ENCODE measurements at places on chromosomes 4 and X. TPM values are rescaled to one million over a fixed set of nuclear protein-coding genes. Genes with fewer than 3 reads are reported as not detected.

GRCh38 chrX:141989134-141989533, 85.4 kb downstream of the MAGEC1 start:
- DNase-seq: peak; percentile 40

- no peak for DNase-seq
Observed at GRCh38 chr4:184447664-184448063, 26.7 kb downstream of the IRF2 start.

DNA sequence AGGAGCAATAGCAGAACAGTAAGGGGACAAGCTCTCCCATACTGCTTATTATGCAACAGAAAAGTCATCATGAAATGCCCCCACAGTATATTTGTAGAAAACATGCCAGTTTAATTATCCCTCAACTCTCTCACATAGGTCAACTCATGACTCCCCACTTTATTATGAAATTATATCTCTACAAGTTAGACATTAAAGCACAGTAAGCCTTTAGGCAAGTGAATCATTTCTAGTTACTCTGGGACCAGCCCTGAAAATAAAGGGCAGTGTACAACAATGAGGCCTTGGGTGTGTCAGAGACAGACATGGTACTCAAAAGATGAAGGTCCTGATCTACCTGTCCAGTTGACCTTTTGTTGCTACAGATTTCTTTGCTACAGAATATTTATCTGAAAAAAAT, 191.9 kb downstream of the FBXW7 start:
- no peak for DNase-seq

DNA sequence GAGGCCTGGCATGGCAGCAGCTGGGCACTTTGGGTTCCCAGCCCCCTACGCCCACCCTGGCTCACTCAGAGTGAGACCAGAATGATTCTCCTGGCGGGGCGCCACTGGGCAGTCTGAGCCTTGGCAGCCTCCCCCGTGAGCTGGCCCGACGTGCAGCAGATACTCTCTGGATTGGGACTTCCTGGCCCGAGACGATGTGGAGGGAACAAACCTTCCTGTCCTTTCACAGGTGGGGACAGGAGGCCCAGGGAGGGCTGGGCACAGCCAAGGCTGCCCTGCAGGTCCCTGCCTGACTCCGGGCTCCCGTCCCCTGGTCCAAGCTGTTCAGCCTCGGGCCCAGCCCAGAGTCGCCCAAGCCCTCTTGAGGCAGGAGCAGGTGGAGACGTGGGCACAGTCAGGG, 17.9 kb upstream of the ADD1 start:
- DNase-seq: no peak

MAGEB17 gene
- not detected for total RNA-seq

HAND2 gene
- 0.39 TPM for total RNA-seq

- DNase-seq: no peak
Observed at GRCh38 chrX:132802033-132802432, 156.4 kb downstream of the HS6ST2 start.

GRCh38 chrX:109448282-109448938, 33.5 kb downstream of the GUCY2F start:
- no peak for DNase-seq

GRCh38 chr4:1174941-1175634, 2.7 kb upstream of the SPON2 start:
- DNase-seq: no peak

DNA sequence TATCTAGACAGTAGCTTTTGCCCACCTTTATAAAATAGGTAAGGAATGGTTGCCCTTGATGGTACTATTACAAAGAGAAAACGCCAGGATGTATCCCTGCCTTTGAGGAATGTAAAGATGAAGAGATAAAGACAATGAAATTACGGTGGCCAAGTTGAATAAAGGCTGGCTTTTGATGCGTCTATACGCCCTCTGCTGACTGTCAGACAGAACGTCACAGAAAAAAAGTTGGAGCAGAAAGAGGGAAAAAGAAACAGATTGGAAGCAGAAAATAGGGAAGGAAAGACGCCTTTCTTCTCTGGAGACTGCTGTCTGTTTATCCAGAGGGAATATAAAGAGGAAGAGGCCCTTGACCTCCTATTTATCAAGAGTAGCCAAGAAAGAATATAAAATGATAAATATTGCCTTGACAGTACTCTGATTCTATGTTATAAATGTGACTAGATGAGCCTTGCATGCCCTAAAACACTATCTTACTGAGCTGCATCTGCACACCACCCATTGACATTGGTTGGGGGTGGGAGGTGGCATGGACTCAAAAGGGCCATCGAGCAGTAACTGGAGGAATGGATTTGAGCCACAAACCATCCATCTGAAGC, 30.6 kb downstream of the PCDH19 start:
- peak; percentile 5 for DNase-seq

DNA sequence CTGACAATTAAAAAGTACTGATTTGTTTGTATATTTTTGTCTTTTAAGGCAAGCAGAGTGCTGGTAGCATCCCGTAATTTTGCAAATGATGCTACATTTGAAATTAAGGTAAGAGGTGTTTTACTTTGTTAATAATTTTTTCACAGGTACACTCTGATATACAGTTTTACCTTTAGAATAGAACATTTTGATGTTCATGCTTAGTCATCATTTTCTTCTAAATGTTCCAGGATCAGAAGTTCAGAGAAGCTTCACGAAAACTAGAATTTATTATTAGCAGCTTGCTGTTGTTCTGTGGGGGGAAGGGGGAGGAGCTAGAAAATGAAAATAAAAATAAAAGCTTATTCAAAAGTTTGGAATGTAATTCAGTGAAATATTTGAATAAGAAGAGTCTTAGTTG, 5.5 kb downstream of the PDHA1 start:
- DNase-seq: no peak

- DNase-seq: no peak
Observed at GRCh38 chrX:13121020-13121555, 76.7 kb upstream of the FAM9C start.

DNA sequence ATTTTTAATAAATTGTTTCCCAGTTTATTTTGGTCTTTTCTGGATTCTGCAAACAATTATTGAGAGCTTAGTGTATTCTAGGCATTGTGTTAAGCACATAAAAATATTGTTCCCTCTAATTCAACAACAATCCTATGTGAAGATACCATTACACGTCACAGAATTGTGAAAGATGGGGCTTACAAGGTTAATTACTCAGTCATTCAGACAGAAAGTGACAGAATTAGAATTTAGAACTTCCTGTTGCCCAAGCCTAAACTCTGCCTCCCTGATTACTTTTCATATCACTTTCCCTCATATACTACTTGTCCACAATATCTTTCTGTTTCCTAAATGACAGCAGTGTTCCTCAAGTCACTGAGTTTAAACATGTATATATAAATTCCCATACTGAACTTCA, 186.7 kb upstream of the VEGFC start:
- DNase-seq: no peak

DCAF12L2 gene
- total RNA-seq: not detected
